Body of pancreas (tissue), 4 donors: ENCODE measurements at places on chromosomes 5 and 9.

DNA sequence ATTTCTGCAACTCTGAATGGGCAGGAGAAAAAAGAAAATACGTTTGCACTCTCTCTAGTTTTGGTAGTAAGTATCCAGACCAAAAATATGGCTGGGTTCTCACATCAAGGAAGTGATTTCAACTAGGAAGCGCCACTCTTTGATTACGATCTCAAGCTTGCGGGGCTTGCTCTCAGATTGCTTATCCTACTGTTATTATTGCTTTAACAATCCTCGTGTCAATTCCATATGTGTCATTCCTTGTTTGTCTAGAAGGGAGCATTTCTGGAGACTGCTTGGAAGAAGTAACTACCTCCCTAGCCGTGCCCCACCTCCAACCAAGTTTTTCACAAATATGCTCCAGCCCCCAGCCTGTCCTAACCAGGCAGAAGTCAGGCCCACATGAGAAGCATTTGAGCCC, 3.5 kb downstream of the PRUNE2 start:
- no peak for DNase-seq

DNA sequence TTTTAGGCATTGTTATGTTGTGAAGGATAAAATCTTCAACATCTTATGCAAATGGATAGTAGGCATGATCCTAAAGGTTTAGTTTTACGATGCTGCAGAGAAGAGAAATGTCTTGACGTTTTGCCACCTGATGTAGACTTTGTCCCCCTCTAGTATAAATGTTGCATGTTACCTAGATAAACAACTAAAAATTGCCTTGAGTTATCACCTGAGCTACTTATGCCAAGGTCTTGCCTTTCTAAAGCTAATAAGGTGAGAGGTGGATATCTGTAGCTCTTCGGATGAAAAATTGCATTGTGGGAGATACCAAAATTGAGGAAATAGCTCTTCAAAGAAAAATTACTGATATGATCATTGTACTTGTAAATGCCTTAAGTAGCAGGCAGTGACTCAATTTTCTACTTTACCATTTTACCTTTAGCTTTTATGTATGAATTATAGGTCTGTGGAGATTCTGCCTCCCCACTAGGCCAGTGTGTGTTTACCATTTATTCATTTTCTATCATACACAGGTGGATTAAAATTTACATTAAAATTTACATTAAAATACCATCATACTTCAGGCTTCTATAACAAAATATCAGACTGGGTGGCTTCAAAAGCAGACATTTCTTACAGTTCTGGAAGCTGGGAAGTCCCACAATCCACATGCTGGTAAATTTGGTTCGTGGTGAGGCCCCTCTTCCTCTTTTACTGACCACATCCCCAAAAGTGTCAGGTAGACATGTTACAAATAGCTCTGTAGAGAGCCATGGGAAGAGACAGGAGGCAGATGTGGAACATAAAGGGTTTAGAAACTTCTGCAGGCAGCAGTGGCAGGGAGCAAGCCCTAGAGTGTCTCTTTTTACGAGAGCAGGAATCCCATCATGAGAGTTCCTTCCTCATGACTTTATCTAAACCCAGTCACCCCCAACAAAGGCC, 100.7 kb upstream of the ERBIN start:
- no peak for DNase-seq

DNA sequence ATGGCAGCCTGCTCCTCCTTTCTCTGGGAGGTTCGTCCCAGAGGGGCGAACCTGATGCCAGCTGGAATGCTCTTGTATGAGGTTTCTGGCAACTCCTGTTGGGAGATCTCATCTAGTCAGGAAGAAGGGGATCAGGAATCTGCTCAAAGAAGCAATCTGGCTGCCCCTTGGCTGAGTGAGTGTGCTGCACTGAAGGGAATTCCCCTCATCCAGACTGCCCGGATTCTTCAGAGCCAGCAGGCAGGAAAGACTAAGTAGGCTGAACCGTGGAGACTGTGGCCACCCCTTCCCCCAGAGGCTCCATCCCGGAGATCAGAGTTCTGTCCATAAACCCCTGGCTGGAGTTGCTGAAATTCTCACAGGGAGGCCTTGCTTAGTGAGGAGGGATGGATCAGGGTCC, 476.0 kb downstream of the CSNK1G3 start:
- no peak for DNase-seq

GRCh38 chr9:36346569-36346968, 53.5 kb downstream of the RNF38 start:
- DNase-seq, result no peak

- DNase-seq, result no peak
These were observed at the start of gene MYOZ3 for GRCh38 chr5:150661086-150661485. MYOZ3 (plus strand) TSS chr5:150661251; CDS start chr5:150662942, 1,691 bp downstream.

DNA sequence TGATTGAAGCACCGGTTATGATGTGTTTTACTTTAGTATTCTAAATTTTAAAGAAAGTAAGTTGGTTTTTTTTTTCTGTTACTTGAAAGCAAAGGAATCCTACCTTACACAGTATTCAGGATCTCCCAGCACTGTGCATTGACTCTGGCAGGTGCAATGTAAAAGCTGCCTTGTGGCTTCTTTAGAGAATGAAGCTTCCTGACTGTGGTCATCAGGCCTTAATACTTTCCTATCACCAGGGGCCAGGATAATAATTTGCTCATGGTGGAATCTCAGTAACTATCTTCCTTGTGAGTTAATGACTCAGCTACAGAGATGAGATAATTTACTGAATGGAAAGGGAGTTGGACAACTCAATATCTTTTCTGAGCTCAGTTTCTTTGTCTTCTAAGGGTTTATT, 435.5 kb upstream of the ZNF608 start:
- DNase-seq, result no peak

GRCh38 chr9:121277518-121278295, 9.7 kb downstream of the GSN start:
- DNase-seq, result no peak

DNA sequence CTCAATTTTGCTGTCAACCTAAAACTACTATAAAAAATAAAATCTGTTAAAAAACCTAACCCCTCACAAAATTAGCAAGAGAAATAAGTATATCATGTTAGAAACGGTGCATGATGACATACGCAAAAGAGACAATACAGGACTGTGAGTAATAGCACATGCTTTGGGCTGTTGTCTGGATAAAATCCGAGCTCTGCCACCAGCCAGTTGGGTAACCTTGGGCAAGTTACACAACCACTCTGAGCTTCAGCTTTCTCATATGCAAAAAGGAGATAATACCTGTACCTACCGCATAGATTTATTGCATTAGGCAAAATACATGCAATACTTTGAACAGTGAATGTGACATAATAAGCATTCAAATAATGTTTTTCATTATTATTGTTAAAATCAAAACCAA, 481.7 kb downstream of the TLE1 start:
- DNase-seq, result no peak

GRCh38 chr9:135521608-135522095, 412 bp downstream of the LCN1 start:
- DNase-seq, result no peak

DNA sequence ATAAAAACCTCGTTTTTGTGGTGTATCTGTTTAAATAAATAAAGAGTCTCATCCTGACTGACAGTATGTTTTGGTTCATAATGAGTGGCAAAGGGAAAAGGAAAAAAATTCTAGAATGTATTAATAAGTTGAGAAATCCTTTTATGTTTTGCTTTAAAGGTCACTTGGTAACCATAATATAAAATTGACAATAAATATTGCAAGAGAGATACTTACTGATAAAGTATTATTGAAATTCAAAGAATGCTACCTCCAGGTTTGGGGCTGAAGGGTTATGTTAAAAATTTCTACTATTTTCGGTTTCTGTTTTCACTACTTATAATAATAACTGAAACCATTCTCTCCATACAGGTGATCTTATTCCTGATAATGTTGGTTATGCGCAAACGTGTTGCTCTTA, 85.4 kb upstream of the FSD1L start:
- DNase-seq, result no peak

DNA sequence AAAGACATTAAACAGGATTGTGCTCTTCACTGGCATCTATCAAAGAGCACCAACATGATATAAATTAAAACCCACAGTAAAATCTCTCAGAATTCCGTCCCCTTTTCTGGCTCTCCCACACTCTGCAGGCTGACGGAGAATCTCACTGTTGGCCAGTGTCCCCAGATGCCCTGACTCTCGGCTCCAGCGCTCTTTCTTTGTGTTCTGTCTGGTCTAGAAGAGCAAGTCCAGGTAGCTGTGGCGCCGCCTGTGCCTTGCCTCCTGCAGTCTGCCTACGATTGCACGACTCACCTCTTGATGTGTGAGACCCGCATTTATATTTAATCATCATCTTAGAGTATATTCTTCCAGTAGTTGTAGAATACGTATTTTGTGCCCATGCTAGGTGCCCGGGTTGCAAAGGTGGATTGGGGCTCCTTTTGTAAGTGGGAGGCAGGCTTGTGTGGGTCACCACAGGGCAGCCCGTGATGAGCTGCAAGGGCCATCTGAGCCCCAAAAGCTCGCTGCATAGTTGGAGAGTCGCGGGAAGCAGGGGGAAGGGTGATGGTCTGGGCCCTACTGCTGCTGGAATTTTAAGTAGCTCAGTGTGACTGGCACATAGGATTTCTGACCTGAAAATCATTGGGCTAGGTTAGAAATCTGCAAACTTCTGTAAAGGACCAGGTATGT, 55.6 kb downstream of the EHMT1 start:
- no peak for DNase-seq

DNA sequence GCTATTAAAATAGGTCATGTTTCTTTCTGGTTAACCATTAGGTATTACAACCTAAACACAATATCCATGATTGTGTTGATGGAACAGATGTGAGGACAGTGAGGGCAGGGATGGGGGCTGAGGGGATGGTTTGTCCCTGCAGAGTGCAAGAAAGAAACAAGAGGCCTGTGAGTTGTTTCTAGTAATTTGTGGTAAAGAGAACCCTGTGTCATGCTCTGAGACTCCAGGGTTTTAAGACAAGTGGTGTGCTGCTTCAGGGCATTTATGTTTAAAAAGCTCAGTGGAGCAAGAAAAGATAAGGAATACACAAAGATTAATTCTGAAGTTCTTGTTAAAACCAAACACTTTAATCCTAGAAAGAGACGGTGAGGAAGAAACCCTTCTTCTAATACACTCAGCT, 656.5 kb downstream of the TLE1 start:
- DNase-seq, result no peak
